Epithelial cell of proximal tubule (primary cell): ENCODE measurements at places on chromosomes 16 and 17. TPM values are rescaled to one million over a fixed set of nuclear protein-coding genes. Genes with fewer than 3 reads are reported as not detected.

CA4 gene
- total RNA-seq, result not detected in 2 replicates

DNA sequence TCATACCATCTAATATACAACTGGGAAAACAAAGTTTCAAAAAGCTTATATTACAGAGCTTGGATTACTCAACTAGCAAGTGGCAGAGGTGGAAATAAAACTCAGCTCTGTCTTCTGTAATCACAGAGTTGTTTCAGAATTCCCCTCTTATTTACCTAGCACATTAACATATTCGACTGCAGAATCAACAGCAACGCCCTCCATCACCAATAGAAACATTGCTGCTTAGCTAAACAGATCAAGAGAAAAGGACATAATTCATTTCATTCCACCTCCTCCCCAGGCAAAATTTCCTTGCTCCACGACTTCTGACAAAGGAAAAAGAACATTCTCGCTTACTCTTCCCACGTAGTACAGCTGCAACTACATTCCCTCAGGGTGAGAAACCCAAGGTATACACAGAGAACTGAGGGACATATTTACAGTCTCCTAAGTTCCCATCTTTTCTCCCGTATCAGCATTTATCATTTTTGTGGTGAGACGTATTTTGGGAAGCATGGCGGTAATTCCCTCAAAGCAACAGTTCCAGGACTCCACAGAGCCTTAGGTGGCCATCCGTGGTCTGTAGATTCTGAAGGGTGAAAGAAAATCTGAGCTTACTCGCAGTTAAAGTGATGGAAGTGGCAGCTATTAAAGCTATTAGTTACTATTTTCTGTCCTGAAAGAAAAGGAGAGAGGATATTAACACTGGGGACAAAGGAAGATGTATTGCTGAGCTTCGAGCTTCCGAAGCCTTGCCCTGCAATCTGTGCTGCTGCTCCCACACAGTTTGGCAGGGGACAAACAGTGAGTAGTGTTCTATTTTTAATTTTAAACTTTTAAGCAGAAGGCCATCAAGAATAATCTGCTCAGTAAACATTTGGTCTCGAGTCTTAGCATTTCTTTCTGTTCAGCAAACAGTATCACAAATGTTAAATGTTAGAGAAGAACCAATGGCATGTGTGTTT, 1296.2 kb downstream of the CDH8 start:
- no peak for DNase-seq

GRCh38 chr16:27127308-27127707, 60.6 kb downstream of the C16orf82 start:
- DNase-seq, result no peak

DNA sequence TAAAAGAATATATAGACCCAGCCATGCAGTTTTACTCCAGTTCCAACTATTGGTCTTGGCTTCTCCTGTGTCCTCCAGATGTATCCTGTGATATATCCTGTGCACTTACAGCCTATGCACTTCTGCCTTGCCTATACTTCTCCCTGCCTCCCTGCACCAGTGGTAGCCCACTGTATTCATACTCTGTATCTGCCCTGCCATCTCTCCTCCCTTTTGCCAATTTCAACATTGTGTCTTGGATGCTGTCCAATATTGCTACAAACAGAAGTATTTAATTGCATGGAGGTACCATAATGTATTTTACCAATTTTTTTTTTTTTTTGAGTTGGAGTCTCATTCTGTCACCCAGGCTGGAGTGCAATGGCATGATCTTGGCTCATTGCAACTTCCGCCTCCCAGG, 242.7 kb downstream of the HAPSTR1 start:
- no peak for DNase-seq

GRCh38 chr17:31529841-31530251, 138.4 kb downstream of the RAB11FIP4 start:
- DNase-seq, result no peak

ENPP7 gene
- not detected in 2 replicates for total RNA-seq

SDK2 gene
- 0.07 and 0.12 TPM in 2 replicates for total RNA-seq

OR2C1 gene
- not detected in 2 replicates for total RNA-seq

GRCh38 chr17:1491443-1492248, 840 bp downstream of the MYO1C start:
- DNase-seq, result no peak

RAMP2 gene
- 1.0 and 4.3 TPM in 2 replicates for total RNA-seq

DNA sequence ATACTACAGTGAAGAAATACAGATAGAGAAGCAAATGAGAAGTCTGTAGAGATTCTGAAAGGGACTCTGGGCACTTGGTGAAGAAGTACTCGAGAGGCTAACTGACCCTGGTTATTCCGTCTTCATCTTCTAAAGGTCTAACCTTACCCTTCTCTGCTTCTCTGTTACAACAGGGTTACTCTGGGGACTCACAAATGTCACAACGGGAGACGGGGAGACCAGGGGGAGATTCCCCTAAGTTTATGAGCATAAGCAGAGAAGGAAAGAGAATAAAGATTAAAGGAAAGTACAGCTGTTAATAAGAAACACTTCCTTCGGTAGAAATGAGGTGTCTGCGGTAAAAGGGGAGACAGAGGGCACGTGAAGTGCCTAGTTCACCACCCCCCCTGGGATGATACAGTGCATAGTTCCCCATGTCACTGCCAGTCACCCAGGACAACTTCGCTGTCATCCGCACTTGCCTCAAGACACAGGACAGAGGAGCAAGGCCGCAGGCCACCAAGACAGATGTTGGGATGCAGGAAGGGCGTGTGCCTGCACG, 75.2 kb upstream of the TRAP1 start:
- no peak for DNase-seq

CIITA gene
- 0.14 TPM in 1 of 2 replicates, not detected in the other for total RNA-seq

- no peak for DNase-seq
Observed at GRCh38 chr17:65402513-65403496, 158.6 kb downstream of the AXIN2 start.

GRCh38 chr16:20332411-20332810, 5.1 kb upstream of the GP2 start:
- no peak for DNase-seq

- DNase-seq, result no peak
Observed at GRCh38 chr16:68332411-68333121, 21.7 kb downstream of the PRMT7 start.

- DNase-seq, result no peak
Observed at GRCh38 chr17:15945527-15946191, 729 bp downstream of the ADORA2B start.

MEOX1 gene
- total RNA-seq, result not detected in 2 replicates

DNA sequence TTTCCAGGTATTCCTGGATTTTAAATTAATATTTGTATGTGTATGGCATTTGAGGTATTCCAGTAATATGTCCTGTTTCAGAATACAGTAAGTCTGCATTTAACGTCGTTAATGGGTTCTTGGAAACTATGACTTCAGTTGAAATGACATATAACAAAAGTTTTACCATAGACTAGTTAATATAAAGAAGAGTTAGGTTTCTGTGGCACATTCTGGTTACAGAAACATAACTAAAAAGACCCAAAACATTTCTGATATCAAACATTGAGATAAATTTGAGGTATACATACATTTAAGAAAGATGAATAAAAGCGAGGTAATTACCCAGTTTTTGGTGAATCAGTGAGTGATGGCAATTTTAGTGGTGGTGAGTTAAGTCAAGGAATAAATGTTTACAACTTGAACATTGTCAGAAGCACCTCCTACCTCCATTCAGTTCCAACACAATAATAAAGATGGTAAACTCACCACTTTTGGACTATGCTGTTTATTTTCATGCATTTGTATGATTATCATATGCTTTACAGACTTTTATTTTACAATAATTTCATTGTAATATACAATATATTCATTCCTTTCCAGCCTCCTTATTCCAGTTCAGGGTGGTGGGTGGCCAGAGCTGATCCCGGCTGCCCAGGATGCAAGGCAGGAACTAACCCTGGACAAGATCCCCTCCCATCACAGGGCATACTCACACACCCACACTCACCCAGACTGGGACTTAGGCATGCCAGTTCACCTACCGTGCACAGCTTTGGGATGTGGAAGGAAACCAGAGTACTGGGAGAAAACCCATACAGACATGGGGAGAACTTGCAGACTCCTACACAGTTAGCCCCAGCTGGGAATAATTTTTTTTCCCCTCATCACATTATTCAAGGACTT, 9.7 kb downstream of the LUC7L3 start:
- DNase-seq, result no peak

GRCh38 chr17:68763562-68763961, 162.4 kb upstream of the FAM20A start:
- DNase-seq, result peak; percentile 25

- DNase-seq, result no peak
Observed at GRCh38 chr16:64225696-64226095, 896.2 kb downstream of the CDH11 start.

- DNase-seq, result no peak
Observed at GRCh38 chr17:48558057-48558830, 13.3 kb upstream of the HOXB2 start.

HOXB8 gene
- total RNA-seq, result 12.7 and 21.4 TPM in 2 replicates

DNA sequence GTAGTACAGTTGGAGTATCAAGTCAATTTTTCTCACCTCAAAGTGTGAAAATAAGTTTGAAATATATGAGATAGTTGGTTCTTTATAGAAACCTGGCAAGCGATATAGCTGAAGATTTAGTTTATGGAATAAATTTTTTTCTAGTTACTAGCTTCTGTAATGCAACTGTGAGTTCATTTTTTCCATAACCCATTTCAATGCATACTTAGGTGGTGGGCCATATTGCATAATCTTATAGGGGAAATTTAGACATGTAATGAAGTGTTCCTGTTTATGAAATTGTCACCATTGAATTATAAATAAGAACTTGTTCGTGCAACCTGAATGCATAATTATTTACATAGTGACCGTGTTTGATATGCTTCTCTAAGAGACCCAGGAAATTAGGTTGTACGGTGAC, 9.0 kb downstream of the MOSMO start:
- DNase-seq, result no peak

- DNase-seq, result no peak
Observed at GRCh38 chr17:50562242-50563091, 2.0 kb downstream of the CACNA1G start.

DNA sequence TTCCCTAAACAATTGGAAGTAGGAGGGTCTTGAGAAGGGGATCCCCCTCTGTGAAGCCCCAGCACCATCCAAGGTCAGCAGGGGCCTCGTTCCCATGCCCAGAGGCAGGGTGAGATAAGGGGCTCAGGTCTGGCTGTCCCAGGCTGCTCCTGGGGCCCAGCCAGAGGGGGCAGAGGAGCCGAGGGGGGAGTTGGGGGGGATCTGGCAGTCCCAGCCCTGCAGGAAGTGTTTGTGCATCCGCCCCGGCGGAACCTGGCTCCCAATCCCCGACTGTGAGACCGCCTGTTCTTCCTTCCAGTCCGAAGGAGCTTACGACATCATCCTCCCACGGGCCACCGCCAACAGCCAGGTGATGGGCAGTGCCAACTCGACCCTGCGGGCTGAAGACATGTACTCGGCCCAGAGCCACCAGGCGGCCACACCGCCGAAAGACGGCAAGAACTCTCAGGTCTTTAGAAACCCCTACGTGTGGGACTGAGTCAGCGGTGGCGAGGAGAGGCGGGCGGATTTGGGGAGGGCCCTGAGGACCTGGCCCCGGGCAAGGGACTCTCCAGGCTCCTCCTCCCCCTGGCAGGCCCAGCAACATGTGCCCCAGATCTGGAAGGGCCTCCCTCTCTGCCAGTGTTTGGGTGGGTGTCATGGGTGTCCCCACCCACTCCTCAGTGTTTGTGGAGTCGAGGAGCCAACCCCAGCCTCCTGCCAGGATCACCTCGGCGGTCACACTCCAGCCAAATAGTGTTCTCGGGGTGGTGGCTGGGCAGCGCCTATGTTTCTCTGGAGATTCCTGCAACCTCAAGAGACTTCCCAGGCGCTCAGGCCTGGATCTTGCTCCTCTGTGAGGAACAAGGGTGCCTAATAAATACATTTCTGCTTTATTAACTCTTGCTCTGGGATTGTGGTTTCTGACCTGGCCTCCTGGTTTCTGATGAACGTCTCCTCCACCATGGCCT, 14.9 kb downstream of the GPRC5C start:
- DNase-seq, result no peak

- no peak for DNase-seq
Observed at GRCh38 chr16:23464196-23464595, 11.2 kb upstream of the COG7 start.

GRCh38 chr16:29736112-29736511, 9.7 kb downstream of the C16orf54 start:
- DNase-seq, result no peak

- no peak for DNase-seq
Observed at GRCh38 chr17:77476006-77476405, 335.2 kb downstream of the SEC14L1 start.

GRCh38 chr17:28386391-28386790, 14.9 kb downstream of the SARM1 start:
- no peak for DNase-seq

DNA sequence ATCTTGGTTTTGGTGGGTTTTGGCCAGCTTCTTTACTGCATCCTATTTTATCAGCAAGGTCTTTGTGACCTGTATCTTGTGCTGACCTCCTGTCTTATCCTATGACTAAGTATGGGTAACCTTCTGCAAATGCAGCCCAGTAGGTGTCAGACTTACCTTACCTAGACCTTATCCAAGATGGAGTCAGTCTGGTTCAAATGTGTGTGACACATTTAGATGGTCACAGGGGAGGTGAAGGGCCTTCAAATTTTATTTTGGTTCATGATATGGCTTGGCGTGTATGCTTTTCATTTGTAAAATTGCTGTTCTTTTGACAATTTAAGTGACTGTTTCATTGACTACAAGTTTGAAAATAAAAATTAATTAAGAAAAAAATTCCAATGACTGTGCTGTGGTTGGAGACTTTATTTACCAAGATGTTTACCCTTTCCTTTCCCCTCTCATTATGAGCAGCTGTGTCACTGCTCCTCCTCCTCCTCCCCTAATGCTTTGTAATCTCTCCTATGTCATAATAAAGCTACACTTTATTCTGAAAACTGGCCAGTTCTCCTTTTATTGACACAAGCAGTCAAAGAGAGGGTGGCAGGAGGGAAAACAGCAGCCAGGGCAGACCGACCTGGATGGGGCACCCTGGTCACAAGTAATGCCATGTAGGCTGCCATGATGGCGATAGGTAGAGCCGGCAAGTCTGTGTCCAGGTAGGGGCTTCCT, 49.4 kb downstream of the TNFRSF13B start:
- no peak for DNase-seq

GRCh38 chr16:84117494-84117843, 727 bp upstream of the MBTPS1 start:
- no peak for DNase-seq

GRCh38 chr16:23141959-23142740, 7.1 kb downstream of the USP31 start:
- no peak for DNase-seq

- no peak for DNase-seq
Observed at GRCh38 chr16:1556254-1556653, 22.8 kb downstream of the TMEM204 start.

GRCh38 chr17:43142153-43142552, 17.0 kb upstream of the BRCA1 start:
- no peak for DNase-seq

GRCh38 chr17:49524473-49525359, 29.6 kb downstream of the NGFR start:
- no peak for DNase-seq

KRT25 gene
- total RNA-seq, result 0.17 TPM in 1 of 2 replicates, not detected in the other

GJC1 gene
- total RNA-seq, result 42.4 and 42.5 TPM in 2 replicates

RNF43 gene
- 0.22 and 1.7 TPM in 2 replicates for total RNA-seq

- no peak for DNase-seq
Observed at GRCh38 chr16:21159281-21159951, 942 bp downstream of the LDAF1 start.

GRCh38 chr16:6165330-6165979, 1067.9 kb upstream of the EEF2KMT start:
- no peak for DNase-seq
